ENCODE measurements at places on chromosomes 7 and 10.

- DNase-seq, result peak; percentile 92
Measured at GRCh38 chr10:105187243-105187642, 546.2 kb downstream of the SORCS3 start.

DNA sequence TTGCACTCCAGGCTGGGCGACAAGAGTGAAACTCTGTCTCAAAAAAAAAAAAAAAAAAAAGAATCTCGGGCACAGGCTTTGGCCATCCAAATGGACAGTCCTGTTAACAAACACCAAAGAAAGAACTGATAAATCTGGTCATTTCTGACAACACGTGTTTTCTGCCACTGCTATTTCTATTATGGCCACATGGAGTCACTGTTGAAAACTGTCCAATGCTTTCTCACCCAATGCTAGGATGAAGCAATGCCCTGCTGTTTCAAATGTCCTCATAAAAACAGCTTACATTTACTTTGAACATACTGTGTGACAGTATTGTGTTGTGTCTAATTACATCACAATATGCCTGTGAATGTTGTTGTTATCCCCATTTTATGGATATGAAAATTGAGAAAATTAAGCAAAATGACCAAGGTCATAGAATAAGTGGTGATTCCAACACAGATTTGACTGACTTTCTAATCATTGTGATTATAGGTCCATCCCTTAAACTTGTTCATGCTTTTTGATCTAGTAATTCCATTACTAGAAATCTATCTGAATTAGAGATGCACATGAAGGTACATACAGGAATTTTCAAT is 19.9 kb upstream of the MAP3K8 start:
- DNase-seq, result peak; percentile 55

- no peak for DNase-seq
Measured at GRCh38 chr7:129110258-129110981, 34.1 kb upstream of the TSPAN33 start.

GRCh38 chr10:96500519-96500918 is 13.2 kb downstream of the TLL2 start:
- DNase-seq, result no peak

DNA sequence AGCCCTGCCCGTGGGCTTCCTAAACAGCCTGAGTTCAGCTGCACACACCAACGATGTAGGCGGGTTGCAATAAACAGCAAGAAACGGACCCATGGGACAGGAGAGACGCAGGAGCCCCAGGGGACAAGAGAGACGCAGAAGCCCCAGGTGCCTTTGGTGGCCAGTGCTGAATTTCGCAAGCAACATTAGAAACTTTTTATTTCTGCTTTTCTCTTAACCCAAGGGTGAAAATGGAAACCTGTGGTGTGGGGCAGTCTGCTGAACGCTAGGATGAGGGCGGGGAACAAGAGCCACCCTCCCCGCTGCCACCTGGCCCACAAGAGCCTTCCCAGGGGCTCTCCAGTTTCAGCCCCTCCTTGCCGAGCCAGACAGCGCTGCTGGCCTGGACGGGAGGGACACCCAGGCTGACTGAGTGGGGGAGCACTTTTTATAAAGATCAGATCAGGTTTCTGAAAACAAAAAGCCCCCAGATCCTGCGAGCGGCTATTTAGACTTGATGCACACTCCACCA is 20.0 kb upstream of the GPR146 start:
- no peak for DNase-seq

DNA sequence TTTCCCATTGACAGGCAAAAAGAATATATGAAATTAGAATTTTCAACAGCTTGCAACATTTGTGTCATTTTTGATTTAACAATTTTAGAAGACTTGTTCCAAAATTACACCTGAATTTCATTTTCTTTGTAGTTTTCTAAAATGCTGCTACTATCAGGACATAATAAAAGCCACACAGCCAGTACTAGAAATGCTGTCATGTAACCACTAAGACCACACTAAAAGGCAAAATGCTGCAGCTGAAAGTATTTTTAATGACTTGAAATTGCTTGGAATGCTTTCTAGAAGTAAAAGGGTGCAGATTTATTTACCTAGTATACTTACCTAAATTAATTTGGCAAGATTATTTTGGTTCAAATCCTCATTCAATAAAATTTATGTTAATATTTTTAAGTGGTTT is 470.1 kb downstream of the GFRA1 start:
- no peak for DNase-seq

- DNase-seq, result peak; percentile 60
Measured at GRCh38 chr10:112950714-112951358, 789 bp downstream of the TCF7L2 start.

GRCh38 chr10:110914431-110914830 is 4.5 kb downstream of the BBIP1 start:
- DNase-seq, result no peak

- DNase-seq, result no peak
Measured at GRCh38 chr7:30561389-30561788, 33.3 kb upstream of the GARS1 start.

GRCh38 chr10:46227571-46227935 is 59.2 kb upstream of the ANTXRL start:
- no peak for DNase-seq

- DNase-seq, result no peak
Measured at GRCh38 chr7:70790215-70791073, 341.5 kb upstream of the GALNT17 start.

DNA sequence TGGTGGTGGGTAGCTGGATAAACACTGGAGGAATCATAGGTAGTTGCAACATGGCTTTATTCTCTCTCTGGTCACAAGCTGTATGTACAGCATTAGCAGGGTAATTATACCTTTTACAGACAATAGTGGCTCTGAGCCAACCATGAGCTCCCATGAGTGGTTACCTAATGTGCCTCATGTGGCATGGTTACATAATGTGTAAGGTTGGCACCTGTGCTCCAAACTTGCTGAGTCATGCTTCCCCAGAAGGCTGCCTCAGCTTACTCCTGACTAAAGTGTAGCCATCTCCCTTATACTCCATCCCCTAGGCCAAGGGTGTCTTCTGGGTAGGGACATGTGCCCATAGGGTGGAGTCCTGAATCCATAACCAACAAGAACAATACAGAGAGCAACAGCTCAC is 345.3 kb upstream of the SEMA3C start:
- DNase-seq, result no peak

DNA sequence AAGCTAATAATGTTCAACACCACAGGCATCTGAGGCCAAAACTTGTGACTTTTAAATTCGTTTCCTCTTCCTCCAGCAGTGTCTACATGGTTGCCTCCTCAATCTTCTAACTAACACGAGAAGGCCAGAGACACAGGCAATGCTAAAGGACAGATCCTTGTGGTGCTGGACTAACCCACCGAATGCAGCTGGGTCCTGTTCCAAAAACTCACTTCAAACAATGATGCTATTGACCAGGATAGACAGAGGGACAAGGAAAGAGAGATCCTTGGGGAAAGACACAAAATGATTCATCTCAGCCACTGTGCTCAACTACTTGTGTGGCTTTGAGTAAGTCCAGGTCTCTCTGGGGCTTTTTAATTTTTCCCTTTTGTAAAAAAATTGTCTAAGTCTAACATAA is 107.6 kb downstream of the KCNMA1 start:
- no peak for DNase-seq

DNA sequence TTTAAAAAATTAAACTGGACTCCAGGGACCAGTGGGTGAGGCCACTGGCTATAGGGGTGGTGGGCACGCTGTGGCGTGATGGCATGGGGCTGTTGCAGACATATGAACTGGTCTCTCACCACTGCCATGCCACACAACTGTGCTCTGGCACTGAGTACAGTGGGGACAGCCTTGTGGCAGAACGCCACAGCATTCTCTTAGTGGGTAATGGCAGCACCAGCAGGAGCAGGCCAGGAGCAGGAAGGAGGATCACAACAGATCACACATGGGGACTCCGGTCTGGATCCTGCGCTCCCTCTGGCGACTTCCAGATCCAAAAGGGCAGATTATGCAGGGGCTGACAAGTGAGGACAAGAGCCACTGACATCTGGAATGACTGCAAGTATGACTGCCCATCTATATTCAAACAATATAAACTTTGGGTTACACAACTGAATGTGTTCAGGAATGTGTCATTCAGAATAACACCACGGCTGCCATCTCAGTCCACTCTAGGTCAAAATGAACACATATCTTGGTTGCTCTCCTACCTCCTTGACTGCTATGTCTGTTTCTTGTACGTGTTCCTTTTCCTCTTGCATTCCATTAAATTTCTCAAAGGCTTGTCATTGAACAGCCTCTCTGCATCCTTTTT is 176.0 kb downstream of the KMT2E start:
- no peak for DNase-seq

- DNase-seq, result peak; percentile 95
Measured at GRCh38 chr10:104109908-104110662, 11.9 kb upstream of the SFR1 start.

DNA sequence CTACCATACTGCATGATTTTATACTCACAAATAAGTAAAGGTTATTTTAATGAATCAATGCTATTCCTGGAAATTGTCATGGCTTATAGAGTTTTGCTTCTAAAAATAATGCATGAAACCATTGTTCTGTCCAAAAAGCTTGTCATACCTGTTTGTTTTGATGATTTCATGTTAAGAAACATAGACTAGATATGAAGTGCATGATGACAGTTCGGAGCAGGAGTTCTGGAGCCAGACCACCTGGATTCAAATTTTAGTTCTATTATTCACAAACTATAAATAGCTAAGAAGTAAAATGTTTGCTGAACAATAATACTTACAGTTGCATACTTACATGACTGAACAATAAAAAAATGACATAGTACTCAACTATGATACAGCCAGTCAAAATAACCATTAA is 107.0 kb upstream of the AKR1E2 start:
- no peak for DNase-seq

DNA sequence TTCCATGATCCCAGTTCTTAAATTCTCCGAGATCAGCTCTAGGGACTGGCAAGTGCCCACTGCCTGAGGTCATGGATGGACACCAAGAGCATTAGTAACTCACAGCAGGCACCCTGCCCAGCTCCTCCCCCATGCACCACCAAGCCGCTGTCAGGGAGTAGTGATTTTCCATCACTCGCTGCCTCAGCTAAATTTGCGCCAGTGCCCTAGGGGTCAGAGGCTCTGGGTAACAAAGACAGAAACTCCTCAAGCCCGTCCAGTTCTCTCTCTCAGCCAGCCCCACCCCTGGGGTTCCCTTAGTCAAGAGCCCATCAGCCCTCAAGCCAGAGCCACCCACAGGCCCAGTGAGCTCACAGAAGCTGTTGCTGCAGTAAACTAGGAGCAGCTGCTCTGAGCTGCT is 30.0 kb downstream of the PAX2 start:
- DNase-seq, result peak; percentile 69

- DNase-seq, result peak; percentile 83
Measured at GRCh38 chr7:137903382-137904169, 56.8 kb upstream of the DGKI start.

DNA sequence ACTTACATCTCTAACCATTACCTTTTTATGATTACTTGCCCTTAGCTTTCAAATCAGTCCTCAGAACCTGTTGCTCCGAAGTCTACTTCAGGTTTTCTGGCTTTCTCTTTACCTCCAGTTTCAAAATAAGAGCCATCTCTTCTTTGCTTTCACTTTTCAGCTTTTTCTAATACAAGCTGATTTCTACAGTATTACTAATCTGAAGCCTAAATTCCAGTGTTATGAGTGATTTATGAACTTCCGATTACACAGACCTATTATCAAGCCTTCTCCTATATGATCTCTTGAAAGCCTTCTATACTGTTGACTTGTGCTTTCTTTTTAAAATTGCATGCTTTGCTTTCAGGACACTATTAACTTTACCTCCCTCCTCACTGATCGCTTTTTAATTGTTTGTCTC is 1307.8 kb upstream of the CELF2 start:
- no peak for DNase-seq

DNA sequence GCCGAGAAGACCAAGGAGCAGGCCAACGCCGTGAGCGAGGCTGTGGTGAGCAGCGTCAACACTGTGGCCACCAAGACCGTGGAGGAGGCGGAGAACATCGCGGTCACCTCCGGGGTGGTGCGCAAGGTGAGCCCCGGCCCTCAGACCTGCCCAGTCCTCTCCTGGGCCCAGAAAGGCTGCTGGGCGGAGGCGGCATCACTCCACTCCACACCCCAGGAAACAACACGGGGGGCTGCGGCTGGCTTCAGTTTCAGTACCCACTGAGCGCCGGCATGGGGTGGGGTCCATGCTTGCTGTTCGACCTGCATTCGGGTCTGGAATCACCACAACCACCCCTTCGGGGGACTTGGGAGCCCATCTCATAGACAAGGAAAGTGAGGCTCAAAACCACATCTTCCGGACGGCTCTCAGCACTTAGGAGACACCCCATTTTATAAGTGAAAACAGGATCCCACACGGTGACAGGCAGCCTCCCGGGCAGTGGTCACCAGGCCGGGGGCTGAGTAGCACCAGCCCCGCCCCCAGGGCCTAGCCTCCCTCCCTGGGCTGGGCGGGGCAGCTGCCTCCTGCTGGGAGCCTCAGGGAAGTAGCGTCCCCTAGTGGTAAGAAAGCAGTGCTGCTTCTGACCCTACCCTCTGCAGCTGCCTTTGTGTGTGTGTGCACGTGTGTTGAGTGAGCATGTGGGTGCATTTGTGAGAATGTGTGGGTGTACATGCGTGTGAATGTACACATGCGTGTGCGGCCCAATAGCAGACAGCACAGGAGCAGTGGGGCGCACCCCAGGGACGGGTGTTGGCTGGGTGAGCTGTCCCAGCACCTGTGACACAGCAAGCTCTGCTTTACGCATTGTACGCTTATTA is 1.8 kb downstream of the SNCG start:
- DNase-seq, result peak; percentile 78

GRCh38 chr7:3083350-3083749 is 39.7 kb upstream of the CARD11 start:
- DNase-seq, result no peak

DNA sequence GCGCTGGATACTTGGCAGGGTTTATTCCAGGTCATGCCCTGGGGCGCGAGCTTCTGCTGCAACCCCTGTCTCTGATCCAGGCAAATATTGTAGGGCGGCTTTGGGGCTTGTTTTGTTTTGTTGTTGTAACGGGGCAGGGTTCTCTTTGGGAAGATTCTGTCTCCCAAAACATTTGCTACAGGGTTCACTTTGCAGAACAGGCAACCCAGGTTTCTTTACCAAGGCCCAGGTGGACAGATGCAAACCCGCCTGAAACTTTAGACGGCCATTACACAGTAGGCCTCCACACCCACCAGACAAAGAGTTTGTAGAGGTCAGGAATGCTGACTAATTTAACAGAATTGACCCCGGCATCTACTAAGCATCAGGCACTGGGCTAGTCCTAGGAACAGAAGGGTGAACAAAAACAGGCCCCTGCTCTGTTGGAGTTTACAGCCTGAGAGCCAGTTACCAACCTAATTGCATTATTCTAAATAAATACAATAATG is 567 bp upstream of the CDCA7L start:
- no peak for DNase-seq

GRCh38 chr10:112141292-112141691 is 42.3 kb downstream of the GPAM start:
- no peak for DNase-seq

DNA sequence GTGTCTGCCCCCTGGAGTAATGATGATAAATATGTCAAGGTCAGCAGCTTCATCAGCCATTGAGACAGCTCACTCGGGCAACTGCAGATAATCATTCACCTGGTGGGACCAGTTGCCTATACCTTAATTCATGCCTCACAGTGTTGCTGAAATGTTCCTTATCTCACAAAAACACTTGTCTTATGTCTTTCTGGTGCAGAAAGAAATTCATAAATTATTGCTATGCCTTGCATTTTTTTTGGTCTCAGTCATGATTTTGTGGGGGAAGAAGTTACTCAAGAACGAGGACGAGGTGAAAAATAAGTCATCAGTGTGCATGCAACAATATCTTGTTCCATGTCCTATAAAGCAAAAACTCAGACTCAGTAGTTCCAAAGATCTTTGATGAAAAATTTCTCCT is 16.0 kb downstream of the TRIL start:
- no peak for DNase-seq

- DNase-seq, result peak; percentile 87
Measured at GRCh38 chr7:102272075-102272916, 14.4 kb upstream of the SH2B2 start.

Measured in ACHN (cell line).